ENCODE measurements at places on chromosomes 6 and 20.

- DNase-seq: no peak
Measured at GRCh38 chr6:149454346-149454848, 30.4 kb downstream of the ZC3H12D start.

DNA sequence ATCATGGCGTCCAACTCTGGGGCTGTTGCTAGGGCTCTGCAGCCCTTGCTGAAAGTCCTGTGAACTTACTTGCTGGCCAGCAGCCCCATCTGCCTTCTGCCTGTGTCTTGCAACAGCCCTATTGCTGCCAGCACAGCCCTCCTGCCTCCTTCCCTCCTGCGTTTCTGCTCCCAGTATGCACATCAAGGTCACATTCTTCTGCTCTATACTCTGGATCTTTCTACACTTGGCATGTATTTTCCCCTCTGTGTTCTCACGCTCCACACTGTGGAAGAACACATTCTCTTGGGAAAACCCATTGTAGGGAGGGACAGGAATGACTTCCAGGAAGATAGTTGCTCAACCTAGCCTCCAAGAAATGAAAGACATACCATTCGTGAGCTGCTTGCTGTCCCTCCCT lies 80.9 kb upstream of the PHACTR2 start:
- no peak for DNase-seq

DNA sequence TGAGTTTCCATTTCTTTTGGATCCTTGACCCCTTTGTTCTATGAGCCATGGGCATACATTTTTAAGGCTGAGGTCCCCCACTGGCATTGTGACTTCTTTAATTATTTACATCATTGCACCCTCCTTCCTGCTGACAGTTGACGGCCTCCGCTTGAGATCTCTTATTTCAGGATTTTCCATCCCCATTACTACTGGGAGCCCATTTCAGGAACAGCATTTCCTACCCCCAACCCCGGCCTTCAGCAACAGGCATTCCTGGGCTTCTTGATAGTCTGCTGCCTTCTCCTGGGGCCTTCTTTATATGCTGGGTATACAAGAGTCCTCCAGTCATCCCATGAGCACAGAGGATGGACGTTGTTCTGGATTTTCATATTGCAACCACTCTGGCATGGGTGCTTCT lies 3.8 kb downstream of the ULBP1 start:
- no peak for DNase-seq

DNA sequence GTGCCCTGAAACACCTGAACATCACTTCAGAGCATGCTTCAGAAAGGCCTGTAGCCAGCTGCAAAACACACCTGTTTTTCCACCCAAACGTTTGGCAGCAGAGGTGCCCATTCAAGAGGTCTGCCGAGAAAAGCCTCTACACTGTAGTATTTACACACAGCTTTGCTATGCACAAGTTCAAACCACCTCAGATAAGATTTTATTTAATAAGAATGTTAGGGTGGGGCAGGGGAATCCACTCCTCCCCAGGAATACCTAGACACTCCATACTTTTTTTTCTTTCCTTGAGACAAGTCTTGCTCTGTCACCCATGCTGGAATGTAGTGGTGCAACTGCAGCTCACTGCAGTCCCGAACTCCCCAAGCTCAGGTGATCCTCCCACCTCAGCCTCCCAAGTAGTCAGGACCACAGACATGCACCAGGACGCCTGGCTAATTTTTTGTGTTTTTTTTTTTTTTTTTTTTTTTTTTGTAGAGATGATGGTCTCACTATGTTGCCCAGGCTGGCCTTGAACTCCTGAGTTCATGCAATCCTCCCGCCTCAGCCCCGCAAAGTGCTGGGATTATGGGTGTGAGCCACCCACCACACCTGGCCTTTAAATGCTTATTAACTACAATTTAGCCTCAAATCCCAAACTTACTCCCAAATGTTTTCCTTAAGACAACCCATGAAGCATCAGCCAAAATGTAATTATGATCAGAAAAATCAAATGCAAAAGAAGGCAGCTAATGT lies 9.7 kb downstream of the MRPL14 start:
- no peak for DNase-seq

- DNase-seq: no peak
Measured at GRCh38 chr6:7547315-7547714, 5.8 kb downstream of the DSP start.

DNA sequence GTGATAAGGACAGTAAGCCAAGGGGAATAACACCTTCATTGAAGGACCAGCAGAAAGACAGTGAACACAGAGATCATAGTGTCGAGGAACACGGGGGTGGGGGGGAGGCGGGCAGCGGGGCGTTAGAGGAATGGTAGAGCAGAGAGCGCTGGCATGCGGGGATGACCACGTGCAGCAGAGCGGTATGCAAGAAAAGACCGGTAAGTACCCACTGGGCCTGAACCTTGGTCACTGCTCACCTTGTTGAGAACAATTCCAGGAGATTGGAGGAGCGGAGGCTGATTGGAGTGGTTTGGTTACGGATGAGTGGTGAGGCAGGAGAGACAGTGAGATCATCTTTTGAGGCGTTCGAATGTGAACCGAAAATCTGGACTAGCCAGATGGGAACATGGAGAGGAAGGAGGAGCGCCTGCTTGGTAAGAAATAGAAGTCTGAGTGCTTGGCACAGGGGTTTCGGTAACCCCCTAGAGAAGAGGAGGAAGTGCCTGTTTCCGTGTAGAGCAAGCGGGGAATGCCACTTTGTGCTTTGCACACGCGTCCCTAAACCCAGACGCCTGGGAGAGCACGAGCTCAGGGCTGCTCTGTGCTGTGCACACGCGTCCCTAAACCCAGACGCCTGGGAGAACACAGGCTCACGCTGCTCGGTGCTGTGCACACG lies 70.0 kb downstream of the FAM120B start:
- no peak for DNase-seq

DNA sequence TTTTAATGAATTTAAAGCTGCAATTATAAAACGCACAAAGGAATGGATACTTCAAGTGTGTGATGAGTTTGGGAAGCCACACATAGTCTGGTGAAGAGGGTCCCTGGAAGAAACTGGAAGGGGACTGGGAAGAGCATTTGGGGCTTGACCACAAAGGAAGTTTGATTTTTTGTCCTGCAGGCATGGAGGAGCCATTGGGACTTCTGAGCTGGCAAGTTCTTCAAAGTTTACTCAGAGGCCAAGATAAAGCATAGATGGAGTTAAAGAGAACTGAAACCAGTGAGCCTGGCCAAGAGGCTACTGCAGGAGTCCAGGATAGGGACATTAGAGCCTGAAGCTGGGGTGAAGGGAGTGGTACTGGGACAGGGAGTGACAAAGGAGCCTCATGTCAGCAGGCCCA lies 95.0 kb downstream of the AIG1 start:
- DNase-seq: no peak

DNA sequence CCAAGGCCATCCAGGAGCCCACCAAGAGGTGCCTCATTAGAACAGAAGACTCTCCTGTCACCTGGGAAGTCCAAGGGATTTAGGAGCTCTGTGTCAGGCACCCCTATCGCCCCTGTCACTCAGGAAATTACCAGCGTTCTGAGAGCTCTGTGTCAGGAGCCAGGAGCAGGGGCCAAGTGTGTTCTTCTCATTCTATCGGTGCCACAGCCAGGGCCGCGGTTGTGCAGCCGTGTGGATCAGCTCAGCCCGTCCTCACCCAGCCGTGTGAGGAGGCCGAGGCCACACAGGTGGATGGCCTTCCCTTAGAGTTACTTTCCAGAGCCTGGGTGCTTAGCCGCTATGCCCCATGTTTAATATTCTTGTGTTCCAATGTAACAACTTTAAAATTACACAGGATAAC lies 9.8 kb downstream of the MTG2 start:
- no peak for DNase-seq

DNA sequence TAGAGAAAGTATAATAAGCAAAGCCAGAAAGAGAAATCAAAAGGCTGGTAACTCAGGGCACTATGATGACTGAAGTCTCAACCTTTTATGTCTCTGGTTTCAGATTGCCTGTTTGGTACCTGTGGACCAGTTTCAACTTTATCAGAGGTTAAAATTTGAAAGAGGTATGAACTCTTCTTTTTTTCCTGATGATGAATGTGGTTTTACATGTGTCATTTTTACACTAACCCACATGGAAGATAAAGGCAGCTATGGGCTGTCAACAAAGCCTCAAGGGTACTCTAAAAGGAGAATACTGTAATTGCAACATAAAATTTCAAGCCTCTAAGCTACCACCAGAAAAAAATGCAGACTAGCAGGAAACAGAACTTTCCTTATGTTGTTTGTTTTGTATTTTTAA lies 52.4 kb downstream of the RNF144B start:
- DNase-seq: no peak

DNA sequence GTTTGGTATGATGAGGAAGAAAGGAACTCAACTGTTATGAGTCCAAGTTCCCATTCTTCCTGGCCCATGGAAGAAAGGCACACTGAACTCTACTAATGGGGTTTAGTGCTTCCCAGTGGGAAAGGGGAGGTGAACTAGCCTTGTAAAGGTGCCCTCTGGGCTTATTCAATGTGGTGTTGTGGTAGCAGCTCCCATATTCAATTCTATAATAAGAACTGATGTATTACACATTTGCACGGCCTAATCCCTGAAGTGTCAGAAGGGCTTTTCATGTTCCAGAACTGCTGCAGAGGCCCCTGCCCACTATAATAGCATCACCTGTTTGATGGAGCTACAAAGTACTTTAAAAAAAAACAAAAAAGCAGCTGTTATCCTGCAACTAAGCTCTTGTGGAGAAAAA lies 17.1 kb downstream of the PRKN start:
- DNase-seq: no peak

DNA sequence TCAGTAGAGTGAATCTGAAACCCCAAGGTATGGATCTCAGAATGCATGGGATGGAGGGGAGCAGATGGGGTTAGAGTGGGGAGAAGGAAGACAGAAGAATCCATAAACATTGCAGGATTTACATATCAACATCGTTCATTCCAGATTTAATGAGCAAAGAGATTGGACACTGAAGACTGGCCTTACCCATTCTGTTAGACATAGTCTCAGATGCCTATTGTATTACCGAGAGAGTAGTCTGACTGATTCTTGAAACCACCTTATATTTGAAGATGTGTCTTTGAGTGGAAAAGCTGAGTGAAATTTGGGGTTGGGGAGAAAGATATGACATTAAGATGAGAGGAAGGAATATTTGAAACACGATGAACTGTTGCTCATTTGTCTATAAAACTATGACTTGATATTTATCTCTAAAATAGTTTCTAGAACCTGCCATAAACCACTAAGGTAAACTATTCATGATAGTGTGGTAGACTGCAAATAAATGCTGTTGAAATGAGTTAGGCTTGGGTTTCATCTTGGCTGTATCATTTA lies 5.7 kb downstream of the HLA-DRA start:
- DNase-seq: no peak

DNA sequence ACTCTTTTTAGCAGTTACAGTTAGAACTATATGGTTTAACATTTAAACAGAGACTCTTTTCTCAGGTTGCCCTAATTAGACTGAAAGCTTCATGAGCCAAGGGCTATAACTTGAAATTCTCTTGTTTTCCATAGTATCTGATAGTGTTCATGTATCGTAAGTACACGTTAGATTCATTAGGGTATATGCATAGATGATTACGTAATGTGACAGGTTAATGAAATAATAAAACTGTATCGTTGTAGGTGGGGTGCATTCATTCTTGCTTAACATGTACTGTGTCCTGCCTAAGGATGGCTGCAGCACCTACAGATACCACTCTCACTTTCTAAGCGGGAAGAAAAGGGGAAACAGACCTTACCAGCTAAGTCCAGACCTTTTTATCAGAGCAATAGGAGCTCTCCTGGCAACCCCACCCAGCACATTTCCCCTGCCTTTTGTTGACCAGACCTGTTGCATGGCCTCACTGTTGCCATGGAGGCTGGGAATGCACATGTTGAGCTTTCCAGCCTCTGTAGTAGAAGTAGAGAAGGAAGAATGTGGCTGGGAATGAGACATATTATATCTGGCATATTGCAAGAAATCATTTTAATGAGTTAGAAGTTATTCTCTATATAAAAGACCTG lies 83.0 kb downstream of the MAP3K4 start:
- DNase-seq: no peak

DNA sequence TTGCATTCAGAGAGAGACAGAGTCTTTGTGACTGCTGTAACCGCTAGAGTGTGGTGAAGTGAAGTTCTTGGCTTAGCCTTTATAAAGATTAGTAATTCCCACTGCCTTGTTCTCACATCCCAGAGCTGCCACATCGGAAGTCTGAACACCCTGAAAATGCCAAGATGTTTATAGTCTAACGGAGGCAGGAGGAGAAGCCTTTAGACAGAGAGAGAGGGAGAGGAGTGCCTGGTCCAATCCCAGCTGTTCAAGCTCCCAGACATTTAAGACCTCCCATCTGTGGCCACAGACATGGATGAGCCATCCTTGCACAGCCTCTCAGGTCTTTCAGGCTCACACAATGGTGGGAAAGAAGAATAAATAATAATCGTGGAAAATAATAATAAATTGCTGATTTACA lies 1422.8 kb upstream of the EYS start:
- no peak for DNase-seq

DNA sequence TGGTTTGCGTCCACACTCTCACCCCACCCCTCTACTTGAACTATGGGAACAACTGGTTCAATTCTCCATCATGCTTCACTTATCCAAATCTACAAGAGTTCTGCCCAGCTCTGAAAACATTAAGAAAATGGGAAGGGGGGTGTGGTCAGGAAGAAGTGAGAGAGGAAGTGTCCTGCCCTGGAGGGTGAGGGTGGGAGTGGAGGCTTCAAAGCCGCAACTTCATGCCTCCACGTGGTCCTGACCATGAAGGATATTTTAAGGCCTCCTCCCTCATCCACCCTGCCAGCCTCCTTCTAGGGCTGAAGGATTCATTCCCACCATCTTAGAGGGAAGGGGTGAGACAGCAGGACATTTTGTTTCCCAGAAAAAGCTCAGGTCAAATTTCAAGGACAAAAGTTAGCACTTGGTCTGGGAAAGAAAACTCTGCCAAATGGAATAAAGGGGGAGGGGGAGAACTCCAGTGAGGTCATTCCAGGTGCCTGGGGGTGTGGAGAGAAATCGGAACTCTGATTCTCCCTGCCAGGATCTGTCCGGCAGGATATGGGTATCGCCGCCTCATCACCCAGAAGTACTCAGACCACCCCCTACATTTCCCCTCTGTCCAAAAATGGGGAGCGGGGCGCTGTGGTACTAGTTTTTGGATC lies 4.9 kb downstream of the RIMS4 start:
- no peak for DNase-seq

DNA sequence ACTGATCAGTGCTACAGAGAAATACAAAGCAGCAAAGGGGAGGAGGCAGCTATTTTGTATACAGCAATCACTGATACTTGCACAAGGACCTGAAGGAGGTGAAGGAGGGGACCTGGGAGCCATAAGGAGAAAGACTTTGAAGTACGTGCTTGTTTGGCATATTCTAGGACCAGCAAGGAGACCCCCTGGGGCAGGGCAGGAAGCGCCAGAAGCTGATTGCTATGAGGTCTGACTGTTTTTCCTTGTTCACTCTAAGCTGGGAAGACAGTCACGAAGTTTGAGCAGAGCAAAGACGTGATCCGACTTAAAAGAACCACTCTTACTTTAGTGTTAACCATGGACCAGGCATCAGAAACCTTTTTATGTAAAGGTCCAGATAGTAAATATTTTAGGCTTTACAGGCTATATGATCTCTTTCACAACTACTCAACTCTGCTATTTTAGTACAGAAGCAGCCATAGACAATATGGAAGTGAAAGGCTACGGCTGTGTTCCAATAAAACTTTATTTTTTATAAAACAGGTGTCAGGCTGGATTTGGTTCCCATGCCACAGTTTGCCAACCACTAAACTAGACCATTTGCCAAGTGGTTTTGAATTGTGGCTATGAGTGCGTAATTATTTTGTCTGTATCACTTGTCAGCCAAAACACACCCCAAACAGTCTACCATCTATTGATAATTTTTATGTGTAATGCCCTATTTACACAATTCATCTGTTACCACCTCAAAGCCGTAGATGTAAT lies 217.9 kb downstream of the PRL start:
- no peak for DNase-seq
